Central memory CD8-positive, alpha-beta T cell (primary cell): ENCODE measurements at places on chromosomes 12 and 14.

DNA sequence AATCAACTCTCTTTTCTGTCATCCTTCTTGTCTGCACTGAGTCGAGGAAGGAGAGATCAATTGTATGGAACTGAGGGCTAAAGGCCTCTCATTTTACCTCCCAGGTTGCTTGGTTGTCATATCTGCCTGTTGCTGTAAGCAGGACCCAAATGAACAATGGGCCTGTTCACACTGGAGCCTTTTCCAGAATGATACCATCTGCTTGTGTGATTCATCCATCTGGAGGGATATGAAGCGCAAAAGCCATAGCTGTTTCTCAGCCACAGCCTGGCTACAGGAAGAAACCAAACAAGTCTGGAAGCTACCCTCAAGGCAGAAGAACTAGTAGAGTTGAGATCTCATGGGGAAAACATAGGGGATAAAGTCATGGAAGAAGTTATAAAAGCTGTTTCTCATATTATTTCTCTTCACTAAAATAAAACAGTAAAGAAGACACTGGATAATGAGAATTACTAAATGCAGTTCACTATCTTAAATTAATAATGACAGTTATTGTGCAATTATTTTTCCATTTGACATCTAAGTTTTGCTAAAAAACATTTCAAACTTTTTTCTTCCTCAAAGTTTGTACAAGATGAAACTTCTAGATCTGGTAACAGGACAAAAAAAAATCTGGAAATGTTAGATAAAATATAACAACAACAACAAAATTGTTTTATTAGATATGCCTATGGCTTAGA lies 106.3 kb downstream of the SPTSSA start:
- DNase-seq, result no peak

- no peak for DNase-seq
Measured at GRCh38 chr12:26122061-26122680, 2.7 kb downstream of the BHLHE41 start.

GRCh38 chr14:54102530-54102929 lies 145.9 kb upstream of the BMP4 start:
- DNase-seq, result no peak

DNA sequence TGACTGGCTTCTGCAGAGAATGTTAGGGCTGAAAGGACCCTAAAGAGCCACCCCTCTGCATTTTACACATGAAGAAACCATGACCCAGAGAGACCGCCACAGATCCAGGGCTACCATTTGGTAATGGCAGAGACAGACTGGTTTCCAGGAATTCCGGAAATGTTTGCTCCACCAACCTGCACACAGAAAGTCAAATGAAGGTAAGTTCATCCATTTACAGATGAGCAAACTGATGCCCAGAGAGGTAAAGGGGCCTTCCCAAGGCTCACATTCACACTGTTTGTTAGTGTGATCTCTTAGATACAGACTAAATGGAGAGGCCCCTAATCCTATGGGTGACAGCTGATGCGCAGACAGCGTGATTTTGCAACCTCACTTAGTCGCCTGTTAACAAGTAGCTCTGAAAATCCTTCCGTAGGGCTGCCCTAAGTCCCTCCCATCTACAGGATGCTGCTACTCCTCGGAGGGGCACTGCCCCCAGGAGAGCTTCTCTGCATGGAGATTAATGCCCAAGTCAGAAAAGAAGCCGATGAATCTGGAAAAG lies 33.8 kb downstream of the ZFP36L1 start:
- DNase-seq, result no peak

DNA sequence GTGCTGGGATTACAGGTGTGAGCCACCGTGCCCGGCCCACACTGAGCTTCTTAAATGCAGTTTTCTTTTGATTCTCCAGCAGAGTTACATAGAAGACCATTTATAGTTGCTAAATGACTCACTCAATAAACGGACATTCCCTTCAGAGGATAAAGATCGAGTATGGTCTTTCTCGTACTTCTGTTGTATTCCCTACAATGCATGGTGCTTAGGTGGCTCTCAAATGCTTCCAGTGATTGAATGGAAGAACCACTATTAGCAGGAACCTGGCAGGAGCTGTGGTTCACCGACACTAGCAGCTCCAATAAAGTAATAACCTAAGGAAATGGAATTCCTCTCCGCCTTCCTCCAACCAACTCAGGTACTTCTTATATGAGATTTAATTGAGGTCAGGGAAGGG lies 3.9 kb upstream of the GPRC5A start:
- DNase-seq, result no peak

DNA sequence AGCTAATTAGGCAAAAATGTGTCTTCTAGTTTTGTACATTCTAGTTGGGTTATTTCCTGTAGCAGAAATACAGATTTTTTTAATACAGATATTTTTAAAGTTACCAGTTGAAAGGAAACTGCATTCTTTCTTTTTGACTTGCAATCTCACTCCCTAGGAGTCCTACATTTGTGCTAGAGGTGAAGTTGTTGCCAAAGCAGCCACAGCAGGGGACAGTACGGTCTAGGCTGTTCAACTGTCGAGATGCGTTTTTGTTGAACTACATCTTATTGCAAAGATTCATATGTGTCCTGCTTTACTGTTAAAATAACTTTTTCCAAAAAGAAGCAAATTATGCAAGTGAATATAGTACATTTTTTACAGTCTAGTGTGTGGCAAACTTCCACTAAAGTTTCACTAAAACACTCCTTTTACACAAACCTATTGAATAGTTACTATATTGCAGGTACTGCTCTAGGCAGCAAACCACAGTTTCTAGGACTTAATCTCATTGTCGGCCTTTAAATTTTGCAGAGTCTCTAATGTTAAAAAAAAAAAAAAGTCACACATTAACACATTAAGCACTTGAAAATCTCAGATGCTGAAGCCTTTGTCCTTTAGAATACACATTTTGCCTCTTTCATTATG lies 30.2 kb upstream of the SRGAP1 start:
- no peak for DNase-seq

- DNase-seq, result no peak
Measured at GRCh38 chr14:49581209-49582112, 4.7 kb downstream of the RPS29 start.

- DNase-seq, result no peak
Measured at GRCh38 chr12:43352001-43352400, 200.0 kb downstream of the ADAMTS20 start.

- DNase-seq, result no peak
Measured at GRCh38 chr12:128339631-128340030, 72.7 kb downstream of the TMEM132C start.

DNA sequence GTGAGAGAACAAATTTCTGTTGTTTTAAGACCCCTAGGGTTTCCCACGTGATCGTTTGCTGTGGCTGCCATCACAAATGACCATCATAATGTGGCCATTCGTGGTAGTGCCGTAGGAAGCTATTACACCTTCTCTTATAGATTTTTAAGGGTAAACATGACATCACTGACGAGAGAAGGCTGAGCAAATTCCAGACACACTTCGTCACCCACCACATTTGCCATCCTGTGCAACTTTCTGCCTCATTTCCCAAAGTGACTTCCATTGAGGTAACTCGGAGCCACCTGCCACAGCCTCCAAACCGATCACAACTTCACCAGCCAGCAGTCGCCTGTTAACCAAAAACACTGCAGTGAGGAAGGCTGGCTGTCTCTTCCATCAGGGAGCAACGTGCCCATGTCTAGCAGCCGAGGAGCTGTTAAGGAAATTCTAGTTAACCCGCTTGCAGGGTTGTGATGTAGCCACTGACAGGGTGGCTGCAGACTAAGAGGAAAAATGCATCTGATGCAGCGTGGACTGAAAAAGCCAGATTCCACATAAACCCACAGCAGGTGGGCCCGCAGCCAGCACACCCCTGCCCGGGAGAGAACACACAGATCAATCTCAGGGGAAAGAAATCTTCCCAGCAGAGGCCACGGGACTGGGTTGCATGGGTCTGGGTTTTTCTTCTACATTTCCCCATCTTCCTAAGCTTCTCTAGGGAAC lies 44.6 kb downstream of the CCDC85C start:
- DNase-seq, result no peak

- no peak for DNase-seq
Measured at GRCh38 chr14:89625244-89625713, 208.2 kb upstream of the FOXN3 start.

DNA sequence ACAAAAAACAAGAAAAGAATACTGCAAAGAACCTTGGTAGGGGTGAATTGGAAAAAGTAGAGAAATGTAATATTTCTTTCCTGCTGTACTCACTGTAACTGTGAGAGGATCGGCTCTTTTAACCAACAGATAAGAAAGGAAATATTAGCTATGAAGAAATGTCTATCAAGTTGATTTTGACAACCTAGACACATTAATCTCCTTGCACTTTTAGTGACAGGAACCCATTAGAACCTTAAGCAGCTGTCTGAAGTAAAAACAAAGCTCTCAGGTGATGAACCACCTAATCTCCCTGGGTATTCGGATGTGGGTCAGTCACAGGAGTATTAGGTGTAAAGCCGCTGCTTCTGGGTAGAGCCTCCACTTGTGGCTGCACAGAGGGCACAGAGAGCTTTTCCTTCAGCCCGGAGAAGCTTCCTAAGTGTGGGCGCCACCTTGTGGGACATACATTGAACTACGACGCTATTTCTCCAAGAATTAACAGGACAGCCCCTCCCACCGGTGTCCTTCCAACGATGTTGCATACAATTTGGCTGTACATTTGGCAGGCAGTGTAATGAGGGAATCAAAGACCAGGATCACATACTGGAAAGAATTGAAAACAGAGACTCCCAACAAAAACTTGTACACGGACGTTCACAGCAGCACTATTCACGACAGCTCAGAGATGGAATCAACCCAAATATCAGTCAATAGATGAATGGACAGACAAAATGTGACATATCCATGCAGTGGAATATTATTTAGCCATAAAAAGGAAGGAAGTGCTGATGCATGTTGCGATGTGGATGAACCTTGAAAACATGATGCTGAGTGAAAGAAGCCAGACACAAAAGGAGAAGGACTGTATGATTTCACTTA lies 28.9 kb upstream of the MAPKAPK5 start:
- DNase-seq, result peak; percentile 39

DNA sequence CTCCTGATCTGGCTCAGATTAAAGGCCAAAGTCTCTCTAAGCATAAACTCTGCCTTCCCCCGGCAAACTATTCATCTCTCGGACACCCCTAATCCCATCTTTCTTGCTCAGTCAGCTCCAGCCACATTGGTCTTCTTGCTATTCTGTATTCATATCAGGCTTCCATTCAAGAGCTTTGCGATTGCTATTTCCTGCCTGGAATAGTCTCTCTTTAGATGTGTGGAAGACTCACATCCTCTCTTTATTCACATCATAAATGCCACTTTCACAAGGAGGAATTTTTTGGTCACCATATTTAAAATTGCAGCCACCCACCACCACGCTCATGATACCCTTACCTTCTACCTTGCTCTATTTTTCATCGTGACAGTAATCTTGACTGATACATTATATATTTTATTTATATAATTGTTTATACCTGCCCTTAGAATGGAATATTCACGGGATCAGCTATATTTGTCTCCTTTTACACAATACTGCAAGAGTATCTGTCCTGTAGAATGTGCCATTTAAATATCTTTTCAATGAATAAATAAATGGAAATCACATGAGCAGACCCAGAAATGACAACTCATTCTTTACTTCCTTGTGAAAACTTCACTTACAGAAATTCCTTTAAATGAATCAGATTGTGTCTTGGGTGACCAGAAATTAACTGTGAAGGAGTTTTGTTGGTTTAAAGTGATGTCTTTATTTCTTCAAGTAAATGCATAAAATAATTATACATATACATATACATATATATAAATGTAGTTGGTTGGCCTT lies 780.6 kb upstream of the FLRT2 start:
- no peak for DNase-seq

DNA sequence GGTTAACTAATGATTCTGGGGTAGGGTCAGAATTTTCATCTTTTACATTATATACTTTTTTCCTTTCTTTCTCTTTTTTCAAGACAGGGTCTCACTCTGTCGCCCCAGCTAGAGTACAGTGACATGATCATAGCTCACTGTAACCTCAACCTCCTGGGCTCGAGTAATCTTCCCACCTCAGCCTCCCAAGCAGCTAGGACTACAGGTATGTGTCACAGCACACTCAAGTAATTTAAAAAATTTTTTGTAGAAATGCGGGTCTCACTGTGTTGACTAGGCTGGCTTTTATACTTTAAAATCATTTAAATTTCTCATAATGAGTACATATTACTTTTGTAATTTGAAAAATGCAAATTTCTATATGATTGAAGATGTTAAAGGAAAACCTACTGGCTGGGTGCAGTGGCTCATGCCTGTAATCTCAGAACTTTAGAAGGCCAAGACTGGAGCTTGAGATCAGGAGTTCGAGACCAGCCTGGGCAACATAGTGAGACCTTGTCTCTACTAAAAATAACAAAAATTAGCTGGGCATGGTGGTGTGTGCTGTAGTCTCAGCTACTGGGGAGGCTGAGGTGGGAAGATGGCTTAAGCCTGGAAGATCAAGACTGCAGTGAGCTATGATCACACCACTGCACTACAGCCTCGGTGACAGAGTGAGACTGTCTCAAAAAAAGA lies 25.7 kb downstream of the R3HDM2 start:
- no peak for DNase-seq

- DNase-seq, result no peak
Measured at GRCh38 chr12:116077431-116077830, 200.1 kb downstream of the MED13L start.

DNA sequence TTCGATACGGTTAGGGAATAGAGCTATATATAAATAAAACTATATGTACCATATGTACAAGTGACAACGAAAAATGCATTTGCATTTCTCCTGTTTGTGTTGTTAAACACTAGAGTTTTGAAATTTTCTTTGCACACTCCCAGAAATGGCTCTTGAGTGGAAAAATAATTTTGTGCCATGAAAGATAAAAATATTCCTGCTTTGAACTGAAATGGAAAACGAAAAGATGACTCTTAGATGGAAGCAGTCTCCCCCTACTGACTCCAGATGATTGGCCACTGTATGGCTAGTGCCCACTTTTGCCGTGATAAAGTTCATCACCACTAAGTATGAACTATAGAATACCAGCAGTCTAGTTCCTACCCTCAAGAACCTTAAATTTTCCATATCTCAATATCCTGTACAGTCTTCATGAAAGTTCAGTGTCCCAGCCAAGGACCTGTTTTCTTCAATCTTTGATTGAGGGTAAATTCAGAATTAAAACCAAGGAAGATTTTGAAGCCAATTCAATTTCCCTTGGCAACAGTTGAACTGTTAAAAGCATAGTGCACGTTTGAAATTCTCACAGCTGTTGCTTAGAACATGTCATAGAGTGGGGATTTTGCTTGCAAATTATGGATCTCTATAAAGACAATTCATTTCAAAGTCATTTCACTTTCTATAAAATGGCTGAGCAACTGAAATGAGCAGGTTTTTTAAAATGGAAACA lies 1.6 kb upstream of the PPP2R5E start:
- no peak for DNase-seq

DNA sequence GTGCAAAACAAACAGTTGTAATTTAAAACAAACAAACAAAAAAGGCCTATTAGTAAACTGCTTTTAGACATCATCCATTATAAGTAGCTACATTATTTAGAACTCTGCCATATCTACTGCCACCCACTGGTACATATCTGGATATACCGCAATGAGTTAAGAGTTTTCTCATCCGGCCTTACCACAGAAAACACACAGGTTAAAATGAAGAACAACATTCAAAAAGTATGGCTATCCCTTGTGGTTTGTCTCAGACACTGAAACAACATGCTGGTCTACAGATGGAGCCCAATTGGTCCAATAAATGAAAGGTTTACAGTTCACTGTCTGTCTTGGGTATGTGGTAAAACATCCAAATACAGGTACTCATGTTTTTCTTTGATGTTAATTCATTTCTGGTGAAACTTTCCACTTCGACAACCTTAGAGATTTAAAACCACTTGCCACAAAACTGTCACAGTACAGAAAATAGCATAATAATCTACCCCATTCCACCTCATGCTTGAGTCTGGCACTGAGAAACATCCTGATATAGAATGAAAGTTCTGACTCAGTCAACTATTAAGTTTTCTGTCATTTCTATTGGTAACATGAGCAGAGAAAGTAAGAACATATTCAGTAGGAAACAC lies 354.3 kb downstream of the CEP128 start:
- no peak for DNase-seq
